ENCODE measurements at places on chromosomes 13 and 19.
A peak's percentile ranks its signal among the peaks of the same experiment; 100 is the strongest.

- DNase-seq: no peak
Measured at GRCh38 chr19:32471811-32472210, 66.2 kb downstream of the DPY19L3 start.

- no peak for DNase-seq
Measured at GRCh38 chr13:50598338-50598737, 245.2 kb downstream of the DLEU7 start.

GRCh38 chr19:14103310-14103709, 12.8 kb upstream of the SAMD1 start:
- DNase-seq: no peak

DNA sequence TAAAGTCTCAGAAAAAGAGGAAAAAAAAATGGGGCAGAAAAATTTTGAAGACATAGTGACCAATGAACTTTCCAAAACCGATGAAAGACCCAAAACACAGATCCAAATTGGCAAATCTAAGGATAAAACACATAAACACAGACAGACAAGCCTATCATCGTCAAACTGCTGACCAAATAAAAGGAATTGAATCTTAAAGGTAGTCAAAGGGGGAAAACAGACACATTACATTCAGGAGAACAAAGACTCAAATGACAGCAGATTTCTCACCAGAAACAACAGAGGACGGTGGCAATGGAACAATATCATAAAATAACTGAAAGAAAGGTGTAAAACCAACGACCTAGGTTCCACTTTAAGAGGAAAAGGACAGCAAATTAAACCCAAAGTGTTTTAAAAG, 10.2 kb downstream of the RBM26 start:
- no peak for DNase-seq

GRCh38 chr13:44302940-44303575, 70.6 kb upstream of the SERP2 start:
- no peak for DNase-seq

- DNase-seq: no peak
Measured at GRCh38 chr19:10885201-10886169, 14.1 kb downstream of the CARM1 start.

- peak; percentile 80 for DNase-seq
Measured at GRCh38 chr13:44389060-44389666, 15.5 kb downstream of the SERP2 start.

- no peak for DNase-seq
Measured at GRCh38 chr19:43812259-43812658, 10.0 kb upstream of the LYPD5 start.

DNA sequence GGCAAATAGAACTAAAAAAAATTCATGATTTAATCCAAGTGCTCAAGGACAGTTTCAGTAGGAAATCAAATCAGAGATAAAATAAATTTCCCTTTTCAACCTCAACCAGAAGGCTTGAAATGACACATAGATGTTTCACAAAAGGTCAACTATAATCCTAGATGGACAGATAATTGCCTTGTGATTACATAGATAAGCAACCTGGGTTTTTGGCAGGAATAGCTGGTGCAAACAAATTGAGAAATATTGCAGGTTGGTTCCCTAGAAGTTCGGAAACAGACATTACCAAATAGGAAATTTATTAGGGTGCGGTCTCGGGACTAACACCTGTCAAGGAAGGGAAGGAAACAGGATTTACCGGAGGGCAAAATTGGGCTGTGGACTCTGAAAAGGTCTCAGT, 497.5 kb downstream of the COG6 start:
- DNase-seq: no peak

GRCh38 chr13:67071918-67072598, 158.1 kb downstream of the PCDH9 start:
- DNase-seq: no peak

GRCh38 chr13:114202581-114202980, 23.5 kb downstream of the CFAP97D2 start:
- no peak for DNase-seq

DNA sequence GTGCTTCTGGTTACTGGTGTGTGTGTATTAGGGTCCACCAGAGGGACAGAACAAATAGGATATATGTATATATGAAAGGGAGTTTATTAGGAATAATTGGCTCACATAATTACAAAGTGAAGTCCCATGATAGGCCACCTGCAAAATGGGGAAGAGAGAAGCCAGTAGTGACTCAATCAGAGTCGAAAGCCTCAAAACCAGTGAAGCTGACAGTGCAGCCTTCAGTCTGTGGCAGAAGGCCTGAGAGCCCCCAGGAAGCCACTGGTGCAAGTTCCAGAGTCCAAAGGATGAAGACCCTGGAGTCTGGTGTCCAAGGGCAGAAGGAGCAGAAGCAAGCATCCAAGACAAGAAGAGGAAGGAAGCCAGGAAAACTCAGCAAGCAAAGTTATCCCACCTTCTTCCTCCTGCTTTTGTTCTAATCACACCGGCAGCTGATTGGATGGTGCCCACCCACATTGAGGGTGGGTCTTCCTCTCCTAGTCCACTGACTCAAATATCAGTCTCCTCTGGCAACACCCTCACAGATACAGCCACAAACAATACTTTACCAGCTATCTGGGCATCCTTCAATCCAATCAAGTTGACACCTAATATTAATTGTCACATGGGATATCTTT, 21.7 kb upstream of the SCEL start:
- DNase-seq: peak; percentile 44

DNA sequence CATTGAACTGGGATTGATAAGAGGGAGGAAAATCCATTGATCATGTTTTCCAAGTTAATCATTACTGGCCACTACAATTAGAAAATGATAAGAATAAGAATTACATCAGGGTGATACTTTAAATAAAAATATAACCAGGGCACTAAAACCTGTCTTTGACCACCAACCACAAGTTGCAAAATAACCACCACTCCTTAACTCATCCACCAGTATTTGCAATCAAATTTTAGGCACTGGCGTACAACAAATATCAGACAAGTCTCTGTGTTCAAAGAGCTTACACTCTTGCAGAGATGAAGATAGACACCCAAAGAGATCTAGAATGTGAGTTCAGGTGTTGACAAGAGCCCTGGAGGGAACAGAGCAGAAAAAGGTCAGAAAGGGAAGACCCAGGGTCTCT, 514 bp downstream of the CEACAM3 start:
- DNase-seq: peak; percentile 64

DNA sequence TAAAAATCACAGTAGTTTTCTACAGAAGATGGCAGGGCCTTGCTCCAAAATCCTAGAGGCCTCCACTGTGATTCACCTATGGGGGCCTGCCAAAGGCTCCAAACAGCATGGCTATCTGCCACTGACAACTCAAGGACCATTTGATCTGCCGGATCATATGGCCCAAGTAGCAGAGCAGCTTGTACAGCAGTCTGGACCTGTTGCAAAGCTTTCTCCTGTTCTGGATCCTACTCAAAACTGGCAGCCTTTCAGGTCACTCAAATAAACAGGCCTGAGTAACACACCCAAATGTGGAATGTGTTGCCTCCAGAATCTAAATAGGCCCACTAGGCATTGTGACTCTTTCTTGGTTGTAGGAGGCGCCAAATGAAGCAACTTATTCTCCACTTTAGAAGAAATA, 1049.3 kb downstream of the PCDH9 start:
- no peak for DNase-seq

DNA sequence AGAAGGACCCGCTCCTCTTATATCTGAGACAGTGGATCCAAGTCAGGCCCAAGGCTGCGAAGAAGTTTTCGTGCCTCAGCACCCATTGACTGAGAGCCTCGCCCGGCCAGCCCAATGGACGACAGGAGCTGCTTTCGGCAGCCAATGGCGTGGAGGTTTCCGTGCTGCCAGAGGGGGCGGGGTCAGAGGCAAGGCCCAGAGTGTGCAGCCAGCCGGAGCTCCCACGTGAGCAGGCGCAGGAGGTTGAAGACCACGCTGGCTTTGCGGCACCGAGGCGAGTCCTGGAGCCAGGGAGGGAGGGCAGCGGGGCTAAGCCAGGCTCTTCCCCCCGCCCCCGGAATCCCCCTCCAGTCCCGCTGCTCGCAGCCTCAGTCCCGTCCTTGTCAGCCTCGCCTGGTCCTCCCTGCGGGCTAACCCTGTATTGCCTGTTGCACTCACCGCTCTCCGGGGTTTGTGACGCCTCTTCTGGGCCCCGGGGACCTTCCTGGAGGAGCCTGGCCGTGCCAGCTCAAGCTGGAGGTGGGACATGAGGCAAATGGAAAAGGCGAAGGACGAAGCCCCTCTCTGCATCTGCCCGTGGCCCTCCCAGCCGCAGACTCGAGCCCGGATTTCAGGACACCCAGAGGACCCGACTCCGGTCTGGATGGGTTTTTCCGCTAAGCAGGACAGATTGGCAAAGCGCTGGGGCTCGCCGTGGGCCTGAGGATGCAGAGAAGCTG, 1.5 kb downstream of the IFNL4 start:
- no peak for DNase-seq

GRCh38 chr19:41218615-41219507, at the start of gene AXL:
TSS of gene AXL (plus strand) at chr19:41219223. CDS start at chr19:41219393, 170 bp downstream.
- no peak for DNase-seq

DNA sequence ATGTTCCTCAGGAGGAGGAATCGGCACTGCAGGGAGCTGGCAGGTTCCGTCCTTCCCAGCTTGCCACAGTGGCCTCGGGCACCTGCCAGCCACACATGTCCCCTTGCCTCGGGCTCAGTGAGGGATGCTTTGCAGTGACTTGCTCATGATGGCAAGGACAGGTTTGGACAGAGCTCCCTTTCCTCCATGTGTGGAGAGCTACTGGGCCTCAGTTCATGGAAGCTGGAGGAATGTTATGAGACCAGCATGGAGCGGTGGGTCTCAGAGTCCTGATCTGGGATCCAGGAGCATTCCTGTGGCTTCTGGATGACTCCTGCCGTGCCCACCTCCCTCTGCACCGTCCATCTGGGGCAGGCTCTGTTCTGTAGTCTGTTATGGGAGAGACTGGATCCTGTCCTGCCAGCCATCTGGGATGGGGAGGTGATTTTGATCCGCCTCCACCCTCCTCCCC, 59.2 kb downstream of the SIPA1L3 start:
- DNase-seq: no peak

DNA sequence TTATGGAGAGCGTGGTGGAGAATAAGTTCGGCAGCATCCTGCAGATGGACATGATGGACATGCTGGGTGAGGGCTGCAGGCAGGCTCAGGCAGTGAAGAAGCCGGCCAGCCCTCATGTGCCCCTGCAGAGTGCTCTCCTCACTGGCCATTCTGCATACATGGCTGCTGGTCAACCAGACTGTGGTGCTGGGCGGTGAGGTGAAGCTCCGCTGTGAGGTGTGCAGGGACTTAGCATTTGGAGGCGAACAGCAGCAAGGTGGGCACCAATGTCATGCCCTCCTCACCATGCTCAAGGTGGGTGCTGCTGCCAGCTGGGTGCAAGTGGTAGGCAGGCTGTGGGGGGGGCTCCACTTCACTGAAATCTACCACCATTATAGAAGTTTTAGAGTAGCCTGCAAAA, 5.7 kb upstream of the ZNF492 start:
- DNase-seq: no peak

GRCh38 chr13:105196052-105196451, 1339.4 kb downstream of the EFNB2 start:
- DNase-seq: no peak
